OCI-LY7 (cell line): ENCODE measurements at places on chromosomes 4 and X. TPM values are rescaled to one million over a fixed set of nuclear protein-coding genes. Genes with fewer than 3 reads are reported as not detected.

Gene FRAS1
- total RNA-seq = 0.30 and 0.33 TPM in 2 replicates

Gene SRPK3
- total RNA-seq = not detected in 2 replicates

- no peak for DNase-seq
Measured at GRCh38 chrX:153556767-153557166, 39.3 kb downstream of the ATP2B3 start.

Gene GLRA2
- total RNA-seq = not detected in 2 replicates

DNA sequence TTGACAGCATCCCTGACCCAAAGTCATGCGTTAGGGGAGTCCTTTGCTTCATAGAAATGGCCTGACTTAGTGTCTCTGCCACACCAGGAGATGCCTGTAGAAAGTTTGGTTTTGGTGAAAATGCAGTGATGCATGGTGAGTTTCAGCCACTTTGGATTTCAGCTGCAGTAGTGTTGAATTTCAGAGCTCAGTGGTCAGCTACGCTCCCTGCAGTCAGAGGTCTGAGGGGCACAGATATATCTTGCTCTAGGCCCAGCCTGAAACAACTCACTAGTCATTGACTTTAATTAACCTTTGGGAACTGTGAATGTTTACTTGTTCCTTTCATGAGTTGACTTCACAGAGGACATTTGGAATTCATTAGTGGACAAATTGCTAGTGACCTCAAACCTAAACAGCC, 17.5 kb downstream of the RBMX2 start:
- DNase-seq = no peak

Gene ZNF711
- 12.3 and 14.6 TPM in 2 replicates for total RNA-seq

DNA sequence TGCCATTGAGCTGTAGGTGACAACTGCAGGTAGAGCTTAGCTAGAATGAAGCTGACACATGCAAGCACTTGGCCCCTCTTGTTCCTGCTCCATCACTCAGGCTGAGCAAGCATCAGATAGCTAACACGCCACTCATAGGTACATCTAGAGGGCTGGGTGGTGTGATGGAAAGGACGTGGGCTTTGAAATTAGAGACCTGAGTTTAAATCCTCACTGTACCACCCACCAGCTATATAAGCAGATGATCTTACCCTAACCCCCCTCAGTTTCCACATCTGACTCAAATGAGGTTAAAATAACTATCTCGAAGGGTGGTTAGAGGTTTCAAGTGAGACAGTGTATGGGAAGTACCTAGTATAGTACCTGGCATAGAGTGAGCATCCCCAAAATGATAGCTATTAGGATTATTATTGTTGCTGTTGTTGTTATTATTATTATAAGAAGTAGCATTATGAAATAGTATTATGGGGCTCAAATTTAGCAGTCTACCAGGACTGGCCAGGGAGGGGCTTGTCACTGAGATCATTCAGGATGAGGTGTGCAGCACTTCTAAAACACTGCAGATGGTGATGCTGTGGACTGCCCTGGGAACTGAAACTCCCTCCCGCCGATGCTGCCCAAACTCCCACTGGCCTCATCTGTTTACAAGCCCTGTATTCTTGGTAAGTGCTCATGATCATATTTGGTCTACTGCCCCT, 59.0 kb downstream of the REELD1 start:
- no peak for DNase-seq

DNA sequence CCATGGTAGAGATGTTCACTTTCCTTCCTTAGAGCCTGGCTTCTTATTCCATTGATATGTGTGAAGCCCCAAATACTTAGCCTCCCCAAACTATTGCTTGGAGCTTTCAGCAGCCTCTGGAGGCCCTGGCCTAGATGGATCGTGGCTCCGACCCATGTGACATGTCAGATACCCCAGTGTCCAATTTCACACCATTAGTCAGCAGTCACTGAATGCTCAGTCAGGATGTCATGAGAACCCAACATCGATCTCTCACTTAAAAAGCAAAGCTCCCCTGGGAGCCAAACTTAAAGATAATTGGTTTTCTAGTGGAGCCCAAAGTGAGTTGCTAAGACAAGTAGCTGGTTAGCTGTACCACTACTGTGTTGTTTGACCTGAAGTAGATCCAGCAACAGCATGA, 41.6 kb upstream of the IGSF1 start:
- DNase-seq = no peak

GRCh38 chr4:111014537-111014936, 391.7 kb upstream of the PITX2 start:
- DNase-seq = no peak

Gene CACNA1F
- not detected in 2 replicates for total RNA-seq

- no peak for DNase-seq
Measured at GRCh38 chrX:68419975-68420374, 13.3 kb downstream of the OPHN1 start.

Gene OPHN1
- total RNA-seq = not detected in 2 replicates

GRCh38 chr4:253936-254756, 51.1 kb downstream of the ZNF732 start:
- no peak for DNase-seq

Gene F11
- not detected in 2 replicates for total RNA-seq

- DNase-seq = no peak
Measured at GRCh38 chr4:60389633-60390032, 810.5 kb upstream of the ADGRL3 start.

Gene EFHC2
- not detected in 2 replicates for total RNA-seq

Gene PAGE5
- total RNA-seq = not detected in 2 replicates

- DNase-seq = no peak
Measured at GRCh38 chr4:740656-741282, 35.1 kb downstream of the PCGF3 start.

DNA sequence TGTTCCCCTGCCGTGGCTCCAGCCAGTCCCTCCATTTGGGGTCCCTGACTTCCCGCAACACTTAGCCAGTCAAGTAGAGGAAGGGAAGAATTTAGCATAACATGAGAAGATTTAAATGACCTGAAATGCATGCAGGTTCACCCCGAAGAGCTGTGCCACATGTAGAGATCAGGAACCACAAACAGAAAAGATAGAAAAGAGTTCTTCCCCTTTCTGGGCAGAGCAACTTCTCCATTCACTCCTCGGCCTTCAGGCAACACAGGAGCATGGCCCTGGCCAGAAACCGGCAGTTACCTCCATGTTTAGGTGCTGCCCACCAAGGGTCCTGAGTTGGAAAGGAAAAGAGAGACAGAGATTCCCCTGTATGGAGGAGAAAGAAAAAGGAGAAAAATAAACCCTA, 5.2 kb downstream of the NLRP2B start:
- DNase-seq = no peak

- no peak for DNase-seq
Measured at GRCh38 chr4:8070736-8071718, 87.6 kb downstream of the ABLIM2 start.

DNA sequence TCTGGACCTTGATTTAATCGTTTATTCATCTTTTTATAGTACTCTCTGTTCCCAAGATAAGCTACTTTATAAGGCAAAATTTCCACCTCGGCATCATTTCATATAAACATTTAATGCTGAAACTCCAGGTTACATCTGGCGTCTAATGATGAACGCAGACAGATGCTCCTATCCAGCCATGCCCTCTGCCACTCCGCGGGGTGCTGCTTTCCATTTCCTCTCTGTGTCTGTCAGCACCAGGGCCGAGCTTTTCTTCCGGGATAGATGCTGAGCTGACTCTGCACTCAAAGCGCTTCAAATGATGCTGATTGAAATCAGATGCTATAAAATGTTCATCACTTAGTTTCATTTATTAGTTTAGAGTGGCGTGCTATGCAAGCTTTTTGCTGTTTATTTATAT, 80.5 kb upstream of the HELT start:
- no peak for DNase-seq

Gene S100G
- total RNA-seq = not detected in 2 replicates

Gene GRIA3
- not detected in 2 replicates for total RNA-seq

GRCh38 chr4:18635531-18635930, 614.0 kb upstream of the LCORL start:
- no peak for DNase-seq
